RKO (cell line): ENCODE measurements at places on chromosomes 6 and 20.

DNA sequence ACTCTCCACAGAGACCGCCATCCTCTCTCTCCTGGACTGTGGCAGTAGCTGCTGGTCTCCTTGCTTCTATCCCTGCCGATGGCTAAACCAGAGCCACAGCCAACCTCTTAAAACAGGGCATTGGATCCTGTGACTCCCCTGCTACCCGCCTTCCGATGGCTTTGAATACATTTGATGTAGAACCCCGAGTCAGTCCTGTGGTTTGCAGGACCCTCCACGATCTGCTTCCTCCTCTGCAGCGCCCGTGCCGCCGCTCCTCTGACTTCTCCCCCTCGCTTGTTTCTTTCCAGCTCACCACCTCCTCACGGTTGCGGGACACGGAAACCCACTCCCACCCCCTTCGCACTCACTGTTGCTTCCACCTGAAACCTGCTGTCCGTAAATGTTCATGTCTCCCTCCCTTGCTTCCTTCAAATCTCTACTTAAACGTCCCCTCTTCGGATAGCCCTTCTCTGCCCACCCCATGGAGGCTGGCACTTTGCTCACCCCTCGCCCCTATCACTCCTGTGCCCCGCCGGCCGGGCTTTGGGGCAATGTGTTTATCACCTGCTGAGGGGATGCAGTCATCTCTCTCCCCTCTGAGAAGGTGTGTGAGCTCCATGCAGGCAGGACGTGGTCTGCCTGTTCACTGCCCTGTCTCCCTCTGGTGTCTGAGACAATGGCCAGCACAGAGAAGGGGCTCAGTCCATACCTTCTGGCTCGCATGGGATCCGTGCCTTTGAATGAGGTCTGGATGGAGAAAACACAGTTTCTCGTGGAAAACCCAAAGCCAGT, 67.8 kb downstream of the GFOD1 start:
- no peak for DNase-seq

DNA sequence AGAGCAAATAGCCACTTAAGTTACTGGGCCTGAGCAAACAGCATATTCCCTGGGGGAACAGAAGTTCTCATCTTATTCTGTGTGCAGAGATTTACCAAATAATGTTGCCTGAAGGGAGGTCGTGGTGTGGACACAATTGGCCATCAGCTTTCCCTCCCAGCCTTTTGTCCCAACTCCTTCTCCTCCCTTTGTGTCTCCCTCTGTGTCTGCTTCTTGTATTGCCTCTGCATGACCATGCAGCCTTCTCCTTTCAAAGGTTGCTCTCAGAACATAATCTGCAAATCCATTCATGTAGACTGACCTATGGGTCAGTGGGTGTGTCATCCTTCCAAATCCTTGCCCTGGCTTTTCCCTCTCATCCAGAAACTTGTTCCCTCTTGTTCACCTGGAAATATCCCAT, 150.3 kb upstream of the INSM1 start:
- no peak for DNase-seq

- no peak for DNase-seq
Measured at GRCh38 chr6:118708744-118709143, 57.4 kb upstream of the CEP85L start.

DNA sequence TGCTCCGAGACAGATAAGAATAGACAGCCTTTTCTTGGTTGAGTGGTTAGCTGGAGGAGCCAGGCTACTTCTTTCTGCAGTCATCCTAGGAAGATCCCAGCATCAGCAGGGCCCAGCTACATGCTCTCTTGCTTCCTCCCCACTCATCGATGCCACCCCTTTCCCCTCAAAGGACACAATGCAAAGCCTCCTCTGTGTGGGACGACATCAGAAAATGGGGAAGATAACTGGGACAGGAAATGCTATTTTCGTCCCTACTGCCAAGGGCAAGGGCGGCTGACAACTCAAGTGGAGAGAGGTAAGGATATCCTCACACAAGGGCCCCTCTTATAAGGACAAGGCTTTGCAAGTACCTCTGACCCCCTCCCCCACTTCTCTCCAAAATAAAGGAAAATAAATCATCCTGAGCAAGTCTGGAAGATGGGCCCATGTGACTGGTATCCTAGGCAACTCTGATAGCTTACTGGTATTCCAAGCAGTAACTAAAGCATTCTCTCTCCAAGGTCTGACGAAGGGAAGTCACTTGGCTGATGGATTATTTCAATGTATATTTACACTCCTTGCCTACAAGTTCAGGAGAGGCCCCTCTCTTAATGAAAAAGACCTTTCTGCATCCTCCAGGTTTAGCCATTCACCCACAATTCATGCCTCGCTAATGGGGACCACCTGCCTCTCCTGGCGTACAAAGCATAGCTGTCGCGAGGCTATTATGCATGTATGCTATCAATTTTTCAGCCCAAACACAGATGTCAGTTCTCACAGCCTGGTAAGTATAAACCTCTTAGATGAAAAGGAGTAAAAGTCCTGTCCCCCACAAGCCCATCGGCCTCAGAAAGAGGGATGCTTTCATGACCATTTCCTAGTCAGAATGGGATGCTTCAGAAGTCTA, 11.3 kb downstream of the ELMO2 start:
- no peak for DNase-seq
